Glutamatergic neuron (in vitro differentiated cells): ENCODE measurements at places on chromosomes 6 and 20.

DNA sequence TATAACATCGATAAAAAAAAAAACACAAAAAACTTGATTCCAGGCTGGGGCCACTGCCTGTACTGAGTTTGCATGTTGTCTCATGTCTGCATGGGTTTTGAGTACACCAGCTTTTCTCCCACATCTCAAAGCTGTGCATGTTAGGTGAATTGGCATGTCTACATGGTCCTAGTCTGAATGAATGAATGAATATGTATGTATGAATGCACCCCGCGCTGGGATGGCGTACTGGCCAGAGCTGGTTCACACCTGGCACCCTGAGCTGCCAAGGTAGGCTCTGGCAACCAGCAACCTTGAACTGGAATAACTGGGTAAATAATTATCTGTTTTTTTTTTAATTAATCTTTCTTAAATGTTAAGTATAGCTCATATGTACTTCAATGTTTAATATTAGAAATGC lies 131.0 kb downstream of the MAN1A1 start:
- no peak for DNase-seq

DNA sequence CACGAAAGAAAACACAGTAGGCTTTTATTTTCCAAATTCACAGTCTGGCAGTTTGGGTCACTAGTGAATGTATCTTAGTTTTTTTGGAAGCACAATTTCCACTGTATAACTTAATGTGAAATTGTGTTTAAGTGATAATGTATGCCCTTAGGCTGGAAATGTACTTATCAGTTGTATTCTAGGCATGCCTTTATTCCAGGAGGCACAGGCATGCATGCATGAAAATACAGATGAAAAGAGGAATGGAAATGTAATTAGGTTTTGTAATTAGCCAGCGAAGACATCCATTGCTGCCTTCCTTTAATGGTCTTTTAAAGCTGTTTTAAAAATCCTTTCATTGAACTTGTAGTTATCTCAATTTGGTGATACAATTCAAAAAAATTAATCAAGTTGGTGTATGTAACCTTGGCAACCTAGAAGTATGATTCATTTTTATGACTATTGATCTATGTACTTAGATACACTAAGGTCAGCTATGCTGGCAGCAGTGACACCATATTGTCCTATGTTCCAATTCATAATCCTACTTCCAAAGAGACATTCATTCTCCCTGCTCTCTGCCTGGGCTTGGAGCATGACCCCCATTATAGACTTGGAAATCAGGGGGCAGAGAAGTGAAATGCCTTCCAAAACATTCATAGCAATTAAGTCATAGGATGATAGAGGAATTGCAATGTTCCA lies 73.1 kb downstream of the SNAP25 start:
- DNase-seq: no peak

DNA sequence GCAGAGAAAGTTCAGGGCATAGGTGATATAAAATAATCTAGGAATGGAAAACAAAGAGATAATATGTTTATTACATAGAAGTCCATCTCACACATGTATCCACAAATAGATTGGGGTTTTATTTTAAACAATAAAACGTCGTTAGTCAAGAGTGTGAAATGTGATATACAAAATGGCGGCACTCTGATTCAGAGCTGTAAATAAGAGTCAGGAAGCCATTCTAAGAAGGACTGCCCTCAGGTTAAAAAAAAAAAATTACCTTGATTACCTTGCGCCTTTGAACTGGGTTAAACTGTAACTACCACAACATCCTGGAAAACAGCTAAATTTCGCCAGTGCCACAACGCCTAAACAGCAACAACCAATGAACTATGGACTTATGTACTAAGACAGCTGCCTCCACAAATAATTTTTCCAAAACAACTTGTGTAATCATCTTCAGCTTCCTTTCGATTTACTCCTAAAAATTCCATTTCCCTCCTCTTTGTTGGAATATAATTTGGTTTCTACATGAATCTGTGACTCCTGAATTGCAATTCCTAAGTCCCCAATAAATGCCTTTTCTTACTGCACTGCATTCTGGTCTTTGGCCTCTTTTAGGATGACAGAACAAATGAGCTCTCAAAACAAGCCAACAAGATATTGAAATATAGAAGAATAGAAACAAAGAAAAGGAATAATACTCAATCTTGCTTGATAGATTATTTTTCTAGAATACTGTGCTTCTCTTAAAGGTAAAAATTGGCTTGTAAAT lies 1019.5 kb upstream of the MAP3K7 start:
- no peak for DNase-seq

- no peak for DNase-seq
Measured at GRCh38 chr6:45899683-45899946, 116.0 kb downstream of the CLIC5 start.
